Sigmoid colon (tissue), 7 donors: ENCODE measurements at places on chromosomes 2 and 18. TPM values are rescaled to one million over a fixed set of nuclear protein-coding genes. Genes with fewer than 3 reads are reported as not detected.

The SLC5A7 gene
- 1.9 TPM for total RNA-seq

The ZNF804A gene
- 0.28 TPM for total RNA-seq

The MRO gene
- 0.49 TPM for total RNA-seq

DNA sequence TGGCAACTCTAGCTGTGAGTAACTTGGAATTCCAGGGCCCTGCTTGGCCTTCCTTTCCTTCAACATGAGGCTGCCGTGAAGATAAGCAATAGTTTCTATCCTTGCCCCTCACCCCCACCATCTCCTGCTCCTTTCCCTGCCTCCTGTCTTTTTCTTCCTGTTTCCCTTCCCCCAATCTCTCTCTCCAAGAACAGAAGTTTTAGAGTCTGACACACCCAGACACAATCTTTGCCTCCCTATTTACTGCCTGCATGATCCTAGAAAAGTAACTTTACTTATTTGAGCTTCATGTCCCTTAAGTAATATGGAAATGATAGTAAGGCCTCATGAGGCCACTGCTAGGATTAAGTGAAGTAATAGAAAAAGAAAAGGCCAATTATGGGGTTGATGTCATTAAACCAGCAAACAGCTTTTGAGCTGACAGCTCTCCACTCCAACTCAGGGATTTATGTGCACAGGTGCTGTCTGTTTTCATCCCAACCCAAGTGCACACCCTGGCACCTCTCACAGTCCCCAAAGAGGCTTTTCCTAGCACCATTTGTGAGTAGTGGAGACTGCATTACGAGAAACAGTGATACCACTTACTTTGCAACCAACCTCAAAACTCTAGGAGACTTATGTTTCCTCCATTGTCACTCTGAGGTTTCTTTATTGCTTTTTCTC lies 123.7 kb upstream of the SIX3 start:
- H3K27ac ChIP-seq, result no peak overlapping the region
- no peaks in the 10 kb centered on the region for H3K4me1 ChIP-seq
- no peak overlapping the region for H3K4me3 ChIP-seq
- H3K27me3 ChIP-seq, result no peaks in the 10 kb centered on the region

GRCh38 chr2:119407430-119408220 lies 24.0 kb upstream of the TMEM37 start:
- peaks cover 4% of the 10 kb centered on the region for H3K27me3 ChIP-seq
- H3K4me3 ChIP-seq, result no peak overlapping the region

DNA sequence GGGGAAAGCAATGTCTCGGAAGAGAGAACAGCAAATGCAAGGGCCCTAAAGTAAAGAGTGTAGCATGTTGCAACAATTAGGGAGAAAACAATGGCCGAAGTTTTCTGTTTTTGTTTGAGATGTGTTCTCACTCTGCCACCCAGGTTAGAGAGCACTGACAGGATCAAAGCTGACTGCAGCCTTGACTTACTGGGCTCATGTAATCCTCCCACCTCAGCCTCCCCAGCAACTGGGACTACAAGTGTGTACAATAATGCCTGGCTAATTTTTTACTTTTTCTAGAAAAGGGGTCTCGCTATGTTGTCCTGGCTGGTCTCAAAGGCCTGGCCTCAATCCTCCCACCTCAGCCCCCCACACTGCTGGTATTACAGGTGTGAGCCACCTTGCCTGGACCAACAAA lies 23.9 kb downstream of the MEMO1 start:
- DNase-seq, result no peak
- H3K27ac ChIP-seq, result no peak overlapping the region
- no peak overlapping the region for H3K4me3 ChIP-seq
- no peaks in the 10 kb centered on the region for H3K4me1 ChIP-seq

DNA sequence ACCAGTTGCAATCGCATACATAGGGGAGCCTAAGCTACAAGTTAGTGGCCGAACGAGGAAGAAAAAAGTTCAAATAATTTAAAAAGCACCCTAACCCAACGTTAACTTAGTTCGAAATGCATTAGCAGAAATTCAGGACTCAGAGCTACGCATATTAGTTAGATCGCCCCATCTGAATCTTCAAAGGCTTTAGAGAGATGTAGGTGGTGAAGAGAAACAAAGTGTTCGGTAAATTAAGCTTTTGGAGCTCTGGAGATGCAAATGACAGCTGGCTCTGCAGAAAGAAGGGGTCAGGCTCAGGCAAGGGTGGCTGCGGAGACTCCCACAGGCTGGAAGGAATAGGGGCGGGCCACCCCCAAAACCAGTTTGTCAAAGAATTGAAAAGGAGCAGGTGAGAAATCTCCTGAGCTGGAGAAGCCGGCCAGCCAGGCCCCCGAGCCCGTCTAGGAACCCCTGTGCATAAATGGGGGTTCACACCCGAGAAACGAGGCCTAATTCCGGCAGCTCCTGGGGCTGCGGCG lies 621 bp downstream of the TXNL1 start:
- H3K27ac ChIP-seq, result peak overlapping the region; percentile 97
- no peak for DNase-seq
- no peaks in the 10 kb centered on the region for H3K36me3 ChIP-seq

DNA sequence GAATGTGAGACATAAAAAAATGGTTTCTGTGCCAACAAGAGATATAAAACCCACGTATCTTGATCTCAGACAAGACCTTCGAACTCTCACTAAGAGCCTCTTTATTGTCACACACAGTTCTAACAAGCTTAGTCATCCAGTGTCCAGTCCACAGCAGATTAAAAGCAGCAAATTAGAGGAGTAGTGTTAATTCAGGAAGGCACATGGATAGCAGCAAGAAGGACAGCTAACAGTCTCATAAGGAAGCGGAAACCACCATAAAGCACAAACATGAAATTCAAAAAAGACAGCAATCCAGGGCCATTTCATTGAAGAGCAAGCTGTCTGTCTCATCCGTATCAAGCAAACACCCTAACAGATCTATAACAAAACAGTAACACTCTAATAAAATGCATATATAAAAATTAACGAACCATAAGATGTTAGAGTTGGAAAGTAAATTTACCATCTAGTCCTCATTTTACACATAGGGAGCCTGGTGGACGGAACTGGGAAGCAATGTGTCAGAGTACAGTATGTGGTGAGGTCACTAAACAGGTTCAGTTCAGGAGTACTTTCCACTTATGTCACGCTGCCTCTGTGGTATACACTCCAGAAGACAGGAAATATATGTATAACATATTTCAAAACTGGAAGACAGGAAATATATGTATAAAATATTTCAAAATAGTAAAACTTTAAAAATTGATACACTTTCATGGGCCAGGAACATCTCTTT lies 18.3 kb downstream of the AAK1 start:
- no peak overlapping the region for H3K4me3 ChIP-seq
- no peaks in the 10 kb centered on the region for H3K4me1 ChIP-seq

GRCh38 chr2:174121175-174121574 lies 127.2 kb downstream of the OLA1 start:
- no peak overlapping the region for H3K27ac ChIP-seq
- DNase-seq, result no peak
- no peaks in the 10 kb centered on the region for H3K36me3 ChIP-seq
- no peaks in the 10 kb centered on the region for H3K27me3 ChIP-seq

DNA sequence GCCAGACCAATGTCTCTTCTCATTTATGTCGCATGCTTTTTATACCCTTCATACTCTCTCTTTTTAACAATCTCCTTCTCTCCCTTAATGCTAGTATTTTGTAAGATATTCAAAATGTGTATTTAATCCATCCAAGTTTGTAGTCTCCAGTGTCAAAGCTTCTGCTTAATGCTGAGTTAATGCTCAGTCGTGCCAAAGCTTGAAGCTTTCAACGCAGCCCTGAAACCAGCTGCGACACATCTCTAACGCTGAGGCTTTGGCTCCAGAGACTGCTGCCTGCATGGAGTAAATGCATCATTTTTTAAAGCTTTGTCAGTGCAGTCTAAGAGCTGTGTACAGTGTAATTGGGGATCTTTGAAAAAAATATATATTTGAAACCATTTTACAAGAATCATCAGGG lies 2108.8 kb upstream of the PIK3C3 start:
- H3K27ac ChIP-seq, result no peak overlapping the region
- DNase-seq, result peak; percentile 68
- no peaks in the 10 kb centered on the region for H3K27me3 ChIP-seq
- H3K4me3 ChIP-seq, result no peak overlapping the region
- H3K36me3 ChIP-seq, result no peaks in the 10 kb centered on the region
- no peaks in the 10 kb centered on the region for H3K4me1 ChIP-seq

DNA sequence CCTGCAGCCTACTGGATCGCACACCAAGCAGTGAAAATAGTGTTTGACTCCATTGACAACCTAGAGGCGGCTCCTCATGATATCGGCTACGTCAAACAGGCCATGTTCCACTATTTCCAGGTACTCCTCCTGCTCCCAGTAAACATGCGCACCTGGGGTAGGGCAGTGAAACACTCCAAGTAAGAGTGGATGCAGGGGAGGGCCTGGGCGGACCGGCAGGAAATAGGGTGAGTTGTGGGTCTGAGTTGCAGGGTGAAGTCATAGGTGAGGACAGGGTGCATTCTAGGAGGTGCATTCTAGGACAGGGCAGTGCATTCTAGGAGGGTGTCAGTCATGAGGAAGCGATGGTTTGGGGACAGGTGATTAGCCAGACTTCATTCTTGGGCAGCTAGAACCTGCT lies 5.0 kb downstream of the NAGK start:
- H3K4me1 ChIP-seq, result no peaks in the 10 kb centered on the region
- DNase-seq, result peak; percentile 7
- no peak overlapping the region for H3K27ac ChIP-seq
- H3K27me3 ChIP-seq, result no peaks in the 10 kb centered on the region
- H3K4me3 ChIP-seq, result no peak overlapping the region

DNA sequence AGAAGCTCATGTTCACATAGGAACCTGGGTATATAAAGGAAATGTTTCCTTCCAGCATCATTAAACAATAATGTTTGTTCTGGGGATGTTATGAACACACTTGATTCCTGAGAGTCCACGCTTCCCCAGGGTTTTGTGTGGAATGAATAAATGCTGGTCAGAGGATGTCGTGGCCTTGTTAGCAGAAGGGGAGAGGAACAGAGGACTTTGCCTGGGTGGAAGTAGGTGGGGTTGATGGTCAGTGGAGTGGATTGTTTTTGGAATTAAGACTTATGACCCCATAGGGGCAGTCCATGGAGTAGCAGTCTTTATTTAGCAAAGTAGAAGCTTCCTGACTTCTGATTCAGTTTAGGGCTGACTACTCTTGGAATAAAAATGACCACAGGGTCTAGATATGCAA lies 139.6 kb downstream of the MYO1B start:
- H3K4me3 ChIP-seq, result no peak overlapping the region
- H3K27me3 ChIP-seq, result no peaks in the 10 kb centered on the region
- DNase-seq, result no peak
- H3K4me1 ChIP-seq, result no peaks in the 10 kb centered on the region

- no peak for DNase-seq
- no peak overlapping the region for H3K27ac ChIP-seq
- H3K4me3 ChIP-seq, result no peak overlapping the region
- no peaks in the 10 kb centered on the region for H3K4me1 ChIP-seq
- no peaks in the 10 kb centered on the region for H3K27me3 ChIP-seq
These were observed 141.0 kb downstream of the CMPK2 start for GRCh38 chr2:6724605-6725140.
